ENCODE measurements at places on chromosomes 3 and 15.
A peak's percentile ranks its signal among the peaks of the same experiment; 100 is the strongest.

- no peak for DNase-seq
Measured at GRCh38 chr3:64343689-64344430, 118.6 kb upstream of the PRICKLE2 start.

GRCh38 chr15:29566914-29567313 is 255.4 kb downstream of the TJP1 start:
- DNase-seq = no peak

DNA sequence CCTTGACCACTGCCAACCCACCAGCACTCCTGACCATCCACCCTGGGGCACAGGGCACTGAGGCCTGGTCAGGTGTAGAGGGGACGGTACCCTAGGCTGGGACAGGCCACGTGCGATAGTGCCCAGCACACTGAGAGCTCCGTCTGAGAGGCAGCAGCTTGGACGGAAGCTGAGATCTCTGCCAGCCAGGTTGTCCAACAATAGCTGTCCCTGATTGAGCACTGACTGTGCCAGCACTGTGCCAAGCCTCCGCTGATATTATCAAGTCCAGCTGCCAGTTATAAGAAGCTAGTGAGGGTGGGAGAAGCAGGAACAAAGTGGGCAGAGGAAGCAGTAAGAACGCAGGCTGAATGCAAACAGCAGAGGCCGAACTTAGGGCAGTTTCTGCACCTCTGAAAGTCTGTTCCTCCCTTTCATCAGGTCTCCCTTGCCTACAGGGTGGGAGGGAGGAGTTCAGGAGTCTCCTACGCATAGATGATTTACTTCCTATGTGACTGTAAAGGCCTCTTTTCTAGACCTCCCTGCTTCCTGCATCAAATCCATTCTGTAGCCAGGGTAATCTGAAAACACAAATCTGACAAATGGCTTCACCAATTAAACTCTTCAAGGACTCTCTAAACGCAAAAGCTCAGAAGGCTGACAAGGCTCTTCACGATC is 29.7 kb downstream of the MRPS11 start:
- no peak for DNase-seq

- DNase-seq = no peak
Measured at GRCh38 chr3:173397161-173398110, at the start of gene NLGN1. NLGN1 (plus strand) TSS chr3:173397744.

DNA sequence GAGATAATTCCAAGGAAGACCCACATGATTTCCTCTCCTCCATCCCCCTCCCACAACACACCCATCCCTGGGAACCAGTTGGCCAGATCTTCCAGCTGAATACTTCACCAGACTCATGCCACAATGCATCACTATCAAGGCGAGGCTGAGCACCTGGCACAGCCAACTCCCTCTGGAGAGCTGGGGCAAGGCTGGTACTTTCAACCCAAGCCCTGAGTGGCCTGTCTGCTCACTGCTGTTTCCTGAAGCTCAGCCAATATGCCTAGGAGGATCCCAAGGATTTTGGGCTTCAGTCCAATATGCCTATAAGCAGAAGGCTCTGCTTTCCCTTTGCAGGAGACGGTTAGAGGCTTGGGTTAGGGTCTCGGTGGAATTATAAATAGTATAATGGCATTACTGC is 90.9 kb upstream of the NEO1 start:
- no peak for DNase-seq

DNA sequence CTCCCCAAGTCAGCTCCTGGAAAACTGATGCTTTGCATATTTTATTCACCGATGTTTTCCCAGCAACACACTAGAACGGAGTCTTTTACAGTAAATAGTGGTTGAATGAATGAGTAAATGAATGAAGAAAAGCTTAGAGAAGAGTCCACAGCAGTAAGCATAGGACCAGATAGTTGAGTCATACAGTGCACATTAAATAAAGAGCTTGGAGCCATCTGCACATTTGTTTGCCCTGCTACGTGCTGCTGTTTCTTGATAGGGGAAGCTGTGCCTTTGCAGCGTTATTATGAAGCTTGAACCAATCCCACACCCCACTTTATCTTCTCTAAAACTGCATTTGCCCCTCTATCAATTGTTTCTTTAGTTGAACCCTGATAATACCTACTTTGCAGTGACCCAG is 1.2 kb downstream of the FAM98B start:
- no peak for DNase-seq

GRCh38 chr3:177337541-177338331 is 140.5 kb upstream of the TBL1XR1 start:
- DNase-seq = peak; percentile 81

- no peak for DNase-seq
Measured at GRCh38 chr3:140859592-140860336, 81.9 kb upstream of the SLC25A36 start.

DNA sequence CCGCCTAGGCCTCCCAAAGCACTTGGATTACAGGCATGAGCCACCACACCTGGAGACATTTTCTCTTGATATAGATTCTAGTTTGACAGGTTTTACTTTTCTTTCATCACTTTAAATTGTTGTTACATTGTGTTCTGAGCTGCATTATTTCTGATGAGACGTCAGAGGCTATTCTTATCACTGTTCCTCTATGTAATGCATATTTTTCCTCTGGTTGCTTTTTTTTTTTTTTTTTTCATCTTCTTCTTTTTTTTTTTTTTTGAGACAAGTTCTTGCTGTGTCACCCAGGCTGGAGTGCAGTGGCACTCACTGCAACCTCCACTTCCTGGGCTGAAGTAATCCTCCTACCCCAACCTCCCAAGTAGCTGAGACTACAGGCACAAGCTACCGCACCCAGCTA is 41.2 kb downstream of the TRA2B start:
- no peak for DNase-seq

DNA sequence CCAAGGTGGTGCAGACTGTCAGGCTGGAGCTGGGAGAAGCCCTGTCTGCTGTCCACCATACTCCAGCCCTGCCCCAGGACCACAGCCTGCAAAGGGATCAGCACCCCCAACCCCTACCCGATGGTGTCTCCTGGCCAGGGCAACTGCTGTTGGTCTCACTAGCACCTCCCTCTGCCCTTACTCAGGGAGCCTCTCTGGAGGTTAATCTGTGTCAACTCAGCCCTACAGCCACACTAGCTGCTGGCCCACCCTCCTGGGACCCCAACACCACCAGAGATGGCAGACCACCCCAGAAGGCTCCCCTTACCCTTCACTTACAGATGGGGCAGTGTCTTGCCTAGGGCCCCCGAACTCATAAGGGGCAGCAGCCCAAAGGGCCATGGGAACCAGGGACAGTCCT is 65.2 kb downstream of the TLE3 start:
- no peak for DNase-seq

DNA sequence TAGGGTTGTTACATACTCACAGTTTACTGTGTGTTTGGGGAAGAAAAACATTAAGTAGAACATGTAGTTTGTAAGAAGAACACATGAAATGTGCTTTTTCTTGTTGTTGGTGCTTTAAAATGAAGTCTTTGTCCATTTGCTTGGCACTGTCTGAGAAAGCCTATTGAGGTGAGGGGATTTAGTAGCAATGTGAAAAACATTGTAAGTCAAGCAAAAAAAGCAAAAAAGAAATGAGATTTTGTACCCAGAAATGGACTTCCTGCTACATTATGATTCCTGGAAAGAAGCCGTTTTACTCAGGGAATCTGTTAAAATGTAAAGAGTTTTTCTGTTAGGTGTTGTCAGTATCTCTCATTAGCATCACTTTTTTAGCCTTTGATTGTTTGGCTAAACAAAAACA is 59.9 kb downstream of the KAT2B start:
- no peak for DNase-seq

DNA sequence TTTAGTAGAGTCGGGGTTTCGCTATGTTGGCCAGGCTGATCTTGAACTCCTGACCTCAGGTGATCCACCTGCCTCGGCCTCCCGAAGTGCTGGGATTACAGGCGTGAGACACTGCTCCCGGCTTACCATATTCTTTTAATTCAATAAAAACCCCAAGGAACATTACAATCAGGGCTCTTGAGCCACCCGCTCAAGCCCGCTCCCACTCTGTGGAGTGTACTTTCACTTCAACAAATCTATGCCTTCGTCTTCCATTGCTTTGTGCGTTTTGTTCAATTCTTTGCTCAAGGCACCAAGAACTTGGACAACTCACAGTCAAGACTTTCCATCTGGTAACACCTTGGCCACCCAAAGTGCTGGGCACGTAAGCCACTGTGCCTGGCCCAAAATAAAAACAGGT is 63.0 kb upstream of the PPIB start:
- no peak for DNase-seq

GRCh38 chr3:39207361-39208186 is 15.2 kb upstream of the XIRP1 start:
- no peak for DNase-seq

GRCh38 chr3:33221241-33221640 is 2.6 kb upstream of the SUSD5 start:
- DNase-seq = no peak

DNA sequence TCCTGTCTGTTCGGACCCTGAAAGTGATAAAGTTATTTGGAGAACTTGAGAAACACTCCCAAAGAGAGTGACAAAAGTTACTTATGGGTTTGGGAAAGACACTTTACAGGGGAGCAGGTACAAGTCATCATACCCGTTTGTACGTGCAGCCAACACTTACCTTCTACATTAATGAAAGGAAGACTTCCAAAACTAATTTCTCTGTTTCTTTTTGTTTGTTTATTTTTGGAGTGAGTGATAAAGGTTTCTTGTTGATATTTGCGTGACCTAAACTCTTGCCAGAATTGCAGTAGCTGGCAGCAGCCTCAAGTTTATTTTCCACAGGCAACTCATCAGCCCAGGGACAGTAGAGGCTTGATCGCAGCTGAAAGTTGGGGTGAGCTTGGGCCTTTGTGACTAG is 8.4 kb downstream of the ABHD2 start:
- no peak for DNase-seq

DNA sequence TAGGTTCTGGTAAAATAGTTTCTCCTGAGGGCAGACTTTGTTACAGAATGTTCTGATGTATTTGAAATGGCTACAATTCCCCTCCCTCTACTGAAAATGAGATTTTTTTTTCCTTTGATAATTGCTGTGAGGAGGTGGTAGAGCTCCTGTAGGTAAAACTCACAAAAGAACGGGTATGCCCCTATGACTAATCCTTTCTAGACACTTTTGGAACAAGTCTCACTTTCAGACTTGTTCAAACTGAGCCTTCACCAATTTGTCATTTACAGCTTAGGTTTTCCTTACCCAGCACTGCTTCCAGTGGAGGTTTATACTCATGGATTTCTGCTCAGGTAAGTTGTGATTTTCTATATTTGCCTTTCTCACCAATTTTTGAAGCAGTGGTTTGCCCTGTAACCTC is 115.6 kb downstream of the NLGN1 start:
- no peak for DNase-seq

- peak; percentile 9 for DNase-seq
Measured at GRCh38 chr3:124034016-124034843, 42.3 kb upstream of the ROPN1 start.

DNA sequence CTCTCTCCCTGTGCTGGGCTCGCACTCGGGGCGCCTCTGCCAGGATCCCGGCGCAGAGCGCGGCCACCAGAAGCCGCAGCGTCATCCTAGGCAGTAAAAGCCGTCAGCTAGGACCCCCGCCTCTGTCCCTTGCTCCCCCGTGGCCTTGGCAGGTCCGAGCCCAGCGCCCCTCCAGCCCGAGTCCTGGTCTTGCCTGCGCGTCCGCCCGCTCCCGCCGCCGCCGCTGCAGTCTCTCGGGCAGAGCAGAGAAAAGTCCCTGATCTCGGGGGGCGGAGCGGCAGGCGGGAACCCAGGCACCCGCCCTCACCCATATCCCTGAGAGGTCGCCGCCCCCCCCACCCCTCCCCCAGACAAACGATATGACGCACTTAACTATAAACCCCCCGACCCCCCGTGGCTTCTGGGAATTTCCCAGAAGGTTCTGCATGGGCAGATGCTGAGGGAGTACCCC is at the start of gene COL7A1:
COL7A1 (minus strand) TSS at position 255 of the 451 bp plus-strand sequence; CDS start at position 85, 170 bp downstream.
- DNase-seq = no peak

DNA sequence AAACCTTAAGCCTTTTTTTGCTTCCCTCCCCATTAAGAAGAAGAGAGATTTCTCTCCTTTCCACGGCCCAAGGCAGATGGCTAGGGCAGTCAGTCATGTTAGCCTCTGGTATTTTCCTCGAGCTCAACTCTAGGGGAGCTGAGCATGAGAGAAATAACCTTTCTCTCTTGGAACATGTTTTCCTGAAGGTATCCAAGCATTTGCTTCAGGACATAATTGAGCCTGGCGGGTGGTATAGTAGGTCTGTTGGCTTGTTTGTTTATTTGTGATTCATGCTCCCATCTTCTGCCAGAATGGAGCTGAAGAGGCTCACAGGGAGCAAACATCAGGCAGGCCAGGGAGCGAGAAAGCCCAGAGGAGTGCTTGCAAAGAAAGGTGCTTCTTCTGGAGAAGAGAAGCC is 102.5 kb downstream of the MESD start:
- DNase-seq = no peak

DNA sequence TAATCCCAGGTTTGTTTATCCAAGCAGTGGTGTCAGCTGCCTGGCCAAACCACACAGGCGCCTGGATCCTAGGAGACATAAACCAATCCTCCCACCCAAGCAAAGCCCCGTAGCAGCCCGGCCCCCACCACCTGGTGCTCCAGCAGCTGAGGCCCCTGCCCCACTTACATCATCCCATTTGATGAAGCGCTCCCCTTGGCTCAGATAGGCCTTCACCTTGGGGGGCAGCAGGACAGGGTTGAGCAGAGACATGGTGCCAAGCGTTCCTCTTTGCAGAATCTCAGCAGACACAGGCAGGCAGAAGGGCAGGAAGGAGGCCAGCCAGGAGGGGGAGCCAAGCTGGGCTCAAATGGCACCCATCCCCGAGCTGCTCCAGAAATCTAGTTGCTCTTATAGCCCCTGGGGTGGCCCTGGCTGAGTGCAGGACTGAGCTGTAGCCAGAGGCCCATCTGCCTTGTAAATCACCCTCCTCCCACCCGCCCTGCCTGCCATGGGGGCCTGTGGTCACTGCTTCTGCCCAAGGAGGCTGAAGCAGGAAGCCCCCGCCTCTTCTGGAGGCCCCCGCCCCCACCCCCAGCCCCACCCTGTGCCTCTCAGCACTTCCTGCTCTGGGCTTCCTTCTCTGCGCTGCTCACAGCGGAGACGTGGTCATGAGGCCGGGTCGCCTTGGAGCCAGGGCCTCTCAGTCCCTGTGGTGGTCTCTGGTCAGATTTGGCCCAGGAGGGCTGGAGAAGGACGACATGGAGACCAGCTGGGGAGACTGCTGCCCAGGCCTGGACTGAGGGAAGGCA is at the start of gene PLCB2:
PLCB2 (minus strand) TSS at position 515 of the 791 bp plus-strand sequence; CDS start at position 252, 263 bp downstream.
- DNase-seq = peak; percentile 71

DNA sequence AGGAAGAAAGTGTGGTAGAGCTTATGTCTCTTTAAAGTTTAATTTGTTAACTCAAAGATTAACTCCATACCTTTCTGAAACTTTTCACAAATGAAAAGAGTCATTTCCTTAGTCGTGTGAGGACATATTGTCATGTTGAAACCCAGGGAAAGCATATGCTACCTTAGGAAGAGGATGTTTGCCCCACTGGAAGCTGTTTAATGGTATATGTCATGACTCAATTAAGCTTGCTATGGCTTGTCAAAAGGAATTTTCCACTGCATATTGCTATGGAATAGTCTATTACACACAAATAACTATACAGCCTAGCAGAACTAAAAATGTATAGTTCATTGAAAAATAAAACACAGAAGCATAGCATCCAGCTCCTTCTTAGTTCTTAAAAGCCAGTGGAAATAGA is 69.9 kb downstream of the NSUN3 start:
- no peak for DNase-seq

GRCh38 chr3:13501056-13501455 is 20.9 kb downstream of the HDAC11 start:
- no peak for DNase-seq

- DNase-seq = no peak
Measured at GRCh38 chr3:111924283-111924682, 54.5 kb upstream of the ABHD10 start.

GRCh38 chr15:25407950-25408349 is 30.9 kb downstream of the UBE3A start:
- no peak for DNase-seq

GRCh38 chr3:40179016-40179415 is 130.5 kb upstream of the EIF1B start:
- DNase-seq = peak; percentile 59
